ENCODE measurements at places on chromosomes 3 and 15. TPM values are rescaled to one million over a fixed set of nuclear protein-coding genes. Genes with fewer than 3 reads are reported as not detected.

ZPLD1 gene
- not detected for total RNA-seq

WDR5B gene
- 2.7 TPM for total RNA-seq

ROPN1B gene
- total RNA-seq, result 3.9 TPM

CGNL1 gene
- total RNA-seq, result 16.4 TPM

GOLGA6L9 gene
- total RNA-seq, result 0.63 TPM

GOLGA6B gene
- total RNA-seq, result not detected

CCDC9B gene
- total RNA-seq, result 31.8 TPM

Data from right atrium auricular region (tissue), 2 donors.